ENCODE measurements at places on chromosomes 12 and 14.

DNA sequence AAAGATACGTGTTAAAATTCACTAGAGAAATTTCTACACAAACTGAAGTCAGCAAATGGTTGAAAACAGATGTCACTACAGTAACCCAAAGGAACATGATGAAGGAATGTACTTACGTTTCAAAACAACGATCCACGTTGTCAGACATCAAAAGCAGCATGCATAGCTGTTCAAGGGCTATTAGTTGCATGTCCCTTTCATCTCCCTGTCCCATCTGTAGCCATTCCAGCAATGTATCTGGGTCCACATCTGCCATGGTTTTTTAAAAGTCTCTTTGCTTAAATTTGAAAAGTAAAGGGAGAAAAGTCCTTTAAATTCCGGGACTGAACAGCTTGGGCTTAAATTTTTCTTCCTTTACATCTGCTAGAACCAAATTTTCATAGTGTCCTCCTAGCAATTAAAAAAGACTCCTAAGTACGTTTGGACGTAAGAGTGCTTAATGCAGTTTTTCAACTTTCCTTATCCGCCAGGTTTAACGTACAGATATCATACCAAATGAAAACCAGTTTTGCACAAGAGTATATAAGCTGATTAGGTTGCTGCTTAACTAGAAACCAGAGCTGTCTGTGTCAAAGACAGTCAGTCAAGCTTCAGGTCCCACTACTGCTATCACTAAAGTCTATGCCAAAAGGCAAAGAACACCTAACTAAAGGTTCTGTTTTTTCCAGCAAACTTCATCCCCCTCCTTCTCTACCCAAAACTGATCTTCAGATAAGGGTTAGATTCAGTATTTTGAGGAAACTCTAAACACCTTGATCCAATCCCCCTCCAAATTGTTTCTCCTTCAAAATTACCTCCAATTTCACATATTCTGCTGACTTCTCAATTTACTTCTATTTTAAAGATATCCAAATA lies 1.7 kb downstream of the HECTD1 start:
- peak; percentile 79 for DNase-seq

DNA sequence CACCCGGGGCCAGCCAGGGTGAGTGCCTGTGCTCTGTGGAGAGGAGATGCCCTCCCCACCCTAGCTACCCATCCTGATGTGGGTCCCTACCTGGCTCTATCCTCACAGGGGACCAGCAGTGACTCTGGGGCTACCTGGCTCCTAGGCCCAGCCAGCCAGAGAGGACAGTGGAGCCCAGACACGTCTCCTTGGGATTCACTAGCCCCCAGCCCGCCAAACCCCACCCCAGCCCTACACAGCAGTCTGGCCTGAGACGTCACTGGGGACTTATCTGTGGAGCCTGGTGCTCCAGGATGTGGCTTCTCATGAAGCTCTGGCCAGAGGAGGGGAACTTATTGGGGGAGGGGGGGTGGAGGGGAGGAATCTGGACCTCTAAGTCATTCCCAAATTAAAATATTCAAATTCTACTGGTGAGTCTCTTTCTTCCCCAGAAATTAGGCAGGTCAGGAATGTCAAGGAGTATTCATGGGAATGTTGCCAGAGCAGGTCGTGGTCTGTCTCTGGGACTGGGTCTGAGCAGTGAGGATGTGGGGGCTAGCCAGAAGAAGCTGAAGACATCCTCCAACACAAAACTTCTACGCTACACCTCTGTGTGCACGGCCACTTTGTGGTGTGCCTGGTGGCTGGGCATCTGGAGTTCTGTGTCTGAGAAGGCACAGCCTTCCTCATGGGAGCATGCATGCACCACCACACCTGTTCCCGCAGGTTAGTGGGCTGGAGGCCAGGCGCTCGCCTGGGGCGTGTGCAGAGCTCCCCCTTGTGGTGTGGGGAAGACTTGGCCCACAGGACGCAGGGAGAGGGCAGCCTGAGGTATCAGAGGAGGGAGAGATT lies 2.7 kb downstream of the CMTM5 start:
- no peak for DNase-seq

DNA sequence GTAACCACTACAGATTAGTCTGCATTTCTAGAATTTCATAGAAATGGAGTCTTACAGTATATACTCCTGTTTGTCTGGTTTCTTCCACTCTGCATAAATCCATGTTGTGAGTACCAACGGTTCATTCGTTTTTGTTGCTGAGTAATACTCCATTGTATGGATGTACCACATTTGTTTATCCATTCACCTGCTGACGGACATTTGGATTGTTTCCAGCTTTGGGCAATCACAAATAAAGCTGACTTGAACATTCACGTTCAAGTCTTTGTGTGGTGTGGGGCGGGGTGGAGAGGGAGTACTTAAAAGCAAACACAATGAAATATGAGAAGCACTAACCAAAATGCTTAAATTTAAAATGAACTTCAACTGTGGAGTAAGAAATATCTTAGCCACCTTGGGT lies 7.1 kb downstream of the HECTD4 start:
- no peak for DNase-seq

- DNase-seq, result no peak
Measured at GRCh38 chr12:50101663-50102062, 2.1 kb upstream of the GPD1 start.

- DNase-seq, result no peak
Measured at GRCh38 chr12:89087876-89088275, 264.4 kb downstream of the DUSP6 start.

DNA sequence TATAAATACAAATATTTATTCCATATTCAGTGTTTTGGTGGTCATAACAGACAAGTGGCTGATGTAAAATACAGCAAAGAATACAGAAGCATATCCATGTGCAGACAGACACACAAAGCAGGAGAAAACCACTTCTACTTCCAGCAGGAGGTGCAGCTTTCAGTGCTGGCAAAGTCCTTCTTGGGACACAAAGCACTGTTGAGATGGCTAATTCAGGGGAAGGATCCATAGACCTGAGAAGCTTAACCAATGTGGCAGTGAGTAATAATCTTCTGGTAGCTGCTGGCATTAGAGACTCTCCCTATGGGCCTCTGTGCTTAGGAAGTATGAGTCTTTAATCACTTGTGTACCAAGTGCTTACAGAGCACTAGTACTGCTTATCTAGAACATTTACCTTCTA lies 26.8 kb downstream of the AMN1 start:
- peak; percentile 3 for DNase-seq

DNA sequence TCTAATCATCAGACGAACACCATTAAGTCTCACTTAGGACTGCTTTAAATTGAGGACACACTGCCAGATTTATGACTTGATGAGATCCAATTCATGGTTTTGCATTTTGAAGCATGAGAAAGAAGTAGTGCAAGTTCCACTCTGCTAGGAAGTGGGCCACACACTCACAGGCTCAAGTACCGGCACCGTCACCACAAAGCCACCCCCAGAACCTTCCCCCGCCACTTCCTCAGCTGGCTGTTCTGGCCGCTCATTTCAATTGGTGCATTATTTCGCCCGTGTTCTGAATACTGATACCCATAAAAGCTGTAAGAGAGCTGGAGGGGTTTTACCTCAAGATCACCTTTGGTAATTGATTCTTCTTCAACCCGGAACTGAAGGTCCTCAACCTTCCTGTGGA lies 70.1 kb downstream of the CLIP1 start:
- no peak for DNase-seq

DNA sequence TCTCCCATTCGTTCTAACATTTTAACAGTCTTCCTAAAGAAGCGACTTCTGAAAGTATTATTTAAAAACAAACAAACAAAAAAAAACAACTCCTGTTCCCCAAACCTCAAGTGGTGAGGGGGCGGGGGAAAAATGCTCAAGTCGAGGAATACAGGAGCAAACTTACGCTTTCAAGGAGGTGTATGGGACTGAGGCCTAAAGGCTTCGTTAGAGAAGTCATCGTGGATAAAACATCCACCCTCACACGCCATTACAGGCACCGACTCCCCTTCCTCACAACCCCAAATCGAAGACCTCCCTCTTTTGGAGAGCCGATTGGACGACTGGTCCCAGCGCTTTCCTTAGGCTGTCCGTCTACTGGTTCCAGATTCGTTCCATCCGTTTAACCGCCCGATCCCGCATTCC lies 693 bp downstream of the CBX5 start:
- DNase-seq, result no peak

- no peak for DNase-seq
Measured at GRCh38 chr12:83465632-83466031, 778.9 kb downstream of the TMTC2 start.

- no peak for DNase-seq
Measured at GRCh38 chr14:100906420-100906819, 2.9 kb upstream of the RTL1 start.

DNA sequence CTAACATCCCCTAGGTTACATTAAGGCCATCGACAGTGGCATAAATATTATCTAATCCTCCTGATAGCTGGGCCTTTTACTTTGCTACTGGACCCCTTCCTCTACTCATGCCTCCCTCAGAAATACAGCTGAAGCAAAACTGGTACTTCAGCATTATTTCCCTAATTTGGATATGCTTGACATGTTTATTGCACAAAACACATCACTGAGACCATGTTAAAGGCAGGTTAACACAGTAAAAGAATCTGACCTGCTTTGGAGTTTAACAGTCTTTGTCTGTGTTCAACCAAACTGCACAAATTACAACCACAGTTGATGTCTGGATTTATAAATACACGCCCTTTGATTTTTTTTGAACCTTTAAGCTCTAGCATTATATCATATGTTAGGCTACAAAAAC lies 156.6 kb downstream of the FOXA1 start:
- DNase-seq, result no peak

- no peak for DNase-seq
Measured at GRCh38 chr12:62799766-62800406, 135.1 kb downstream of the PPM1H start.

- no peak for DNase-seq
Measured at GRCh38 chr12:28631831-28632230, 441.6 kb downstream of the CCDC91 start.

GRCh38 chr14:91835197-91835919 lies 32.0 kb downstream of the TC2N start:
- no peak for DNase-seq
